Hematopoietic multipotent progenitor cell treated with erythropoietin and hydrocortisone succinate and interleukin-3 and kit ligand, for 8 days (in vitro differentiated cells): ENCODE measurements at places on chromosomes 12 and 14.

- DNase-seq = no peak
These were observed 261.5 kb downstream of the SUDS3 start for GRCh38 chr12:118637767-118638370.

DNA sequence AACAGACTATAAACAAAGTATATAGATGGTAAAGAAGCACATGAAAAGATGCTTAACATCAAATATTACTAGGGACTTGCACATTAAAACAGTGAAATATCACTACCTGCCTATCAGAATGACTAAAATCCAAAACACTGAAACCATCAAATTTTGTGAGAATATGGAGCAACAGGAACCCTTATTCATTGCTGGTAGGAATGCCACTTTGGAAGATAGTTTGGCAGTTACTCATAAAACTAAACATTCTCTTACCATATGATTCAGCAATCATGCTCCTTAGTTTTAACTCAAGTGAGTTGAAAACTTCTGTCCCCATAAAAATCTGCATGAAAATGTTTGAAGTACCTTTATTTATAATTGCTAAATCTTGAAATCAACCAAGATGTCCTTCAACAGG, 297.6 kb downstream of the DAD1 start:
- no peak for DNase-seq

DNA sequence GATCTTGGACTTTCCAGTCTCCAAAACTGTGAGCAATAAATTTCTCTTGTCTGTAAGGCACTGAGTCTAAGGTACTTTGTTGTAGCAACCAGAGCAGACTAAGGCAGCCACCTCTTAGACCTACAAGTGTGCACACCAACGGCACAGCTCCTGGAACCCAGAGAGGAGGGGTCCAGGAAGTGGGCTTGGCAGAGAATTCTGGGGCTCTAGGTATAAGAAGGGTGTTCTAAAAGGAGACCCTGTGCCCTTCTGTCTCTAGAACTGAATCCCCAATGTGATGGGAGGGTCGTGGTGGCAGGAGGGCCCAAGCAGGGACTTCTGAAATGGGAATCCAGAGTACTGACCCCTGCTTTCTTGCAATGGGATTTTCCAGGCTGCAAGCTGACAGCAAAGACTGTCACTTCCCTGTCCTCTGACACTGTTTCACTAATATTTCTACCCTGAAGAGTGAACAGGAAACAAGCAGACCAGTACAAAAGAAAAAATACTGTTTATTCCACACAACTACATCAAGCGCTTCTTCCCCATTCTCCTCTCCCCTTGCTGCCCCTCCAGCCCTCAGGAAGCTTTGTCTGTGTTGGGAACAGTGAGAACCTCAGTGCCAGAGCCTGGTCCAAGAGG, 13.6 kb upstream of the TFCP2 start:
- DNase-seq = no peak

GRCh38 chr14:21241218-21241819, 27.9 kb downstream of the HNRNPC start:
- peak; percentile 50 for DNase-seq

- no peak for DNase-seq
These were observed 91.4 kb upstream of the FLRT2 start for GRCh38 chr14:85438481-85438942.

GRCh38 chr12:64633940-64634337, 23.6 kb downstream of the RASSF3 start:
- no peak for DNase-seq

- no peak for DNase-seq
These were observed 100.7 kb downstream of the APAF1 start for GRCh38 chr12:98745578-98746391.

GRCh38 chr14:74964787-74965485, 9.5 kb upstream of the PGF start:
- DNase-seq = no peak

DNA sequence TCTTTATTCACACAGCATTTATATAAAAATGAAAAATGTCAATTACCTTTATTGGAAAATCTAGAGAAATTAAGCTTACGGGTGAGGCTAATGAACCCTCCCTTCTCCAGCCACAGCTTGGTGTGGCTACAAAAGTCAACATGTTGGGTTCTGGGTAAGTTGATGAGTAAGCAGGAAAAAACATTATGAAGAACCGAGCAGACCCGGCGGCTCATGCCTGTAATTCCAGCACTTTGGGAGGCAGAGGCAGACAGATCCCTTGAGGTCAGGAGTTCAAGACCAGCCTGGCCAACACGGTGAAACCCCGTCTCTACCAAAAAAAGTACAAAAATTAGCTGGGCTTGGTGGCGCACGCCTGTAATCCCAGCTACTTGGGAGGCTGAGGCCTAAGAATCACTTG, 10.9 kb downstream of the NAA25 start:
- DNase-seq = no peak

DNA sequence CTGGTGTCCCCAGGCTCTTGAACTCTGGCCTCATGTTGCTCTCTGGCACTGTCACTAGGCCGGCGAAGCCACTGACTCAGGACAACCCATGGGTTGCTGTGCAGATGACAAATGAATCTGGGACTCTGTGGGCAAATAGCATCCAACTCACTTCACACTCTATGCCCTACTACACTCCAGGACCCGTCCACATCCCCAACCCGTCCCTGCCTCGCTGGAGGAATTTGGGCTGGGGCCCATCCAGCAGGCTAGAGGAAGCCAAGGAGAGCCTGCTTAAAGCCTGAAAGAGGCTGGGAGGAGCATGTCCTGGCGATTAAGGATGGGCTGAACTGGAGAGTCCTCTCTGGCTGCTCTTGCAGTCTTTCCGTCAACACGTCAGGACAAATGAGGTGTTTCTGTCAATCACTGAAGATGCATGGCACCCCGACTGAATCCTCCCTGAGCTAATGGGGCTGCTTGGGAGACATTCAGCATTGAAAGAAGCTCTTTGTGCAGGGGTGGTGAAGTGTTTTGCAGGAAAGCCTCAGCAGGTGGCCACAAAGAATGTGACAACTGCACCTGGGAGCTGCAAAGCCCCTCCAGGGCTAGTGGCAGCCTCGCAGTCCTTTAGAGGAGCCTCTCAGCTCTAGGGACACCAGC, 71.7 kb downstream of the ANO2 start:
- no peak for DNase-seq

DNA sequence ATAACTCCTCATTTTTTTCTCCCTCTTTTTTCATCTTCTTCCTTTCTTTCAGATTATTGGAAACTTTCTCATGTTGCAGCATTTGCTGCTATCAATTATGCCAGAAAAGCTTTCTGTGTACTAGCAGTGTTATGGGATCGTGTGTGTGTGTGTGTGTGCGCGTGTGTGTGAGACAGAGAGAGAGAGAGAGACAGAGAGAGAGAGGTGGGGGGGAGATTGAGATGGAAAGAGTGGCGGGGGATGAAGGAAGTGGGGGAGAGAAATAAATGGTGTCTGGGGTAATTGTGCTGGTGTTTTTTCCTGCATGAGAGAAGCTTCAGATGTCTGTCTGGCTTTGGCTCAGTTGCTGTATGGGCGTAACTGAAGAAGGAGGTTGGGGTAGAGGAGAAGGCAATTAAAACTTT, 268.9 kb downstream of the RAD51B start:
- no peak for DNase-seq

DNA sequence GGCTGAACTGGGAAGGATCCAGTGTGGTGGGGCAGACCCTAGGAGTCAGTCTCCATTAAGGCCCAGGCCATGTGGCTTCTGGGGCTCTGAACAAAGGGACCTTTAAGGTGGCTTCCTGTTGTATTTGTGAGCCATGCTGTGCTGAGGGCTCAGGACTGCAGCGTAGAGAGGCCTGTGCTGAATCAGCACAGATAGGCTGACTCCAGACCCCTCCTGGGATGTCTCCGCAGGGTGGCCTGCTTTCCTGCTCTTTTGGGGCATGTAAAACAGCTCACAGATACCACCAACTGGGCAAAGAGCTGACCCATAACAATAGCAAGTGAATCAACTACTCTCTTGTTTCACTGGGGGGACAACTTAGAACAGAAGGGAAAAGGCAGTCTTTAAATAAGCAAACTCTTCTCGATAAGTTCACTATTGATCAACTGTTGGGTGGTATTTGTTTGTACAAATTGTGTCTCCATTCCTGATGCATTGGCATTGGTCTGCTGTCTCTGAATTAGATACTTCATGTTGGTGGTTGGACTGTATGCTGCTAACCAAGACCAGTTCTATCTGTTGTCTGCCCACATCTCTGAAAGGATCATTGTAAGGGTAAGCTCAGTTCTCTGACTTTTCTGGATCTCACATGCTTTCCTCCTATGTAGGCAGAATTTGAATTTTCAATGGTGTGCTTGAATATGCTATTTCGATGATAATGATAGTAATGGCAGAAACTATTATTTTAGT, 71.8 kb downstream of the MYRFL start:
- no peak for DNase-seq

GRCh38 chr14:91249841-91250616, 5.5 kb upstream of the GPR68 start:
- no peak for DNase-seq

- no peak for DNase-seq
These were observed 44.8 kb upstream of the TBX5 start for GRCh38 chr12:114450515-114451300.

- DNase-seq = no peak
These were observed 295.2 kb downstream of the SLC16A7 start for GRCh38 chr12:59890896-59891579.

DNA sequence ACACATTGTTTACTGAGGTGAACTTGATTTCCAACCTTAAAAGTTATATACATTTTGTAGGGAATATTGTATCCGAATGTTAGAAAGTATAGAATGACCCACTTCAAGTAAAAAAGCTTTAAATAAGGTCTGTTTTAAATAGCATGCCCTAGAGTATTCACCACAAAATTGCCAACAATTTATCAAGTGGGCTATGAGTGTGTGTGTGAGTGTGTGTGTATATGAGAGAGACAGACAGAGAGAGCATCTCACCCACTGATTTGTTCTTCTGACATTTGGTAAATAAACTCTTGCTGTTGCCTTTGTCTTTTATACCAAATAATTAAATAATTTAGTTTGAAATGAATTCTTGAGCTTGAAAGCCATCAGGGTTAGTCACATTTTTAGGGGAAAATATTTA, 29.8 kb upstream of the RAP1B start:
- no peak for DNase-seq

DNA sequence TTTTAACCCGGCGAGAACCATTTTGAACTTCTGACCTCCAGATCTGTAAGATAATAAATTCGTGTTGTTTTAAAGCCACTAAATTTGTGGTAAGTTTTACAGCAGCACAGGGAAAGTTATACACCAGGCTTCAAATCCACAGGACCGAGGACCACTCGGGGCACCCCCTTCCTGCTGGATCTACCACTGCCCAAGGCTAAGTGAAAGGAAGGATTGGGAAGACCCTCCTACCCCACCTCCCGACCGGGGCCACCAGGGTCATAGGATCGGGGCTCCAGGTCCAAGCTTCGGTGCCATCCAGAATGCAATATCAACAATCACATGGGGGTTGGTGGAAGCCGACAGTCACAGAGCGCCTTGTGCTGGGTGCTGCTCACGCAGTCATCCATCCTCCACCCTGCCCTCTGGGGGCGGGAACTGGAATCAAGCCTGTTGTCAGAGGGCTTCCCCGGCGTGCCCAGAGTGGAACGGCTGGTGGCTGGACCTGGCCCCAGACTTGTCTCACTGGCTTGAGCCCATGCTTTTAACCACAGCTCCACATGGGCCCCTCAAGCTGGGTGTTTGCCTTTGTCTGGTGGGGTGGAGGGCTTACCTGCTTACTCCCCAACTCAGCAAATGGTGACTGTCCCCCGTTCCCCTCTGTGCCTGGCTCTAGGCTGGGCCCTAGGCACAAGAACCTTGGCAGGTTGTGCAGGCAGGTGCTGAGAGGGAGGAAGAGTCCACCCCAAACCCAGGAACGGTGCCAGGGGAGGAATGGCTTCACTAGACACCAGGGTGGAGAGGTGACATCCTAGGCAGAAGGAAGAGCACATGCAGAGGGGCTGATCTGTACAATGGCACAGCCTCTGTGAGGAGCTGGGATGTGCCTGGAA, 180.3 kb upstream of the RTL1 start:
- no peak for DNase-seq

- no peak for DNase-seq
These were observed 372.3 kb upstream of the KITLG start for GRCh38 chr12:88952562-88952942.

GRCh38 chr12:121811434-121812319, 7.9 kb downstream of the SETD1B start:
- peak; percentile 56 for DNase-seq

GRCh38 chr12:116144384-116144783, 133.1 kb downstream of the MED13L start:
- no peak for DNase-seq

GRCh38 chr14:75794615-75795038, 133.6 kb downstream of the TTLL5 start:
- peak; percentile 23 for DNase-seq

DNA sequence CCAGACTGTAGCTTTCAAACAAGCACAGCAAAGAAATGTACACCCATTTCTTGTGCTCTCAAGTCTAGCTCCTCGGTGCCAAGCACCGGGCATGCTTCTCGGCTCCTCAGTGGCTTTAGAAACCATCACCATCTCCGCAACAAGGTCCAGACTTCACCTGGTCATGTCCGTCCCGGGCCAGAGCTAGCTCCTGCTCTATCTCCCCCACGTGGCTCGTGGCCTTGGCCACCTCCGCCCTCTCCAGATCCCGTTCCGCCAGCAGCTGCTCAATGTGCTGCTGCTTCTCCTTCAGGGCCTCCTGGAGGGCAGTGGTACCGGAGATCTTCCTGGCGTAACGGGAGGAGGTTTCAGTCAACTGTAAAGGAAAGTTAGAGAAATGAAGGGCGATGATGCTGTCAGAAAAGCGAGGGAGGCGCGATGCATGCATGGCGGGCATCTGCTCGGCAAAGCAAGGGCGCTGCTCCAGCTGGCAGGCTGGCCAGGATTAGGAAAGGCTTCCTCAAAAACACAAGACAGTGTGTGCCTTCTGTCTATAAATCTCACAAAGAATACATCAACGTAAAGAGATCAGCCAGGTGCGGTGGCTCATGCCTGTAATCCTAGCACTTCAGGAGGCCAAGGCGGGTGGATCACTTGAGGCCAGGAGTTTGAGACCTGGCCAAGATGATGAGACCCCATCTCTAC, 67.4 kb downstream of the CLIP1 start:
- DNase-seq = no peak
